ENCODE measurements at places on chromosomes 7 and 10. TPM values are rescaled to one million over a fixed set of nuclear protein-coding genes. Genes with fewer than 3 reads are reported as not detected.

Gene CHCHD3
- total RNA-seq, result 50.8 TPM

Gene EPO
- total RNA-seq, result not detected

DNA sequence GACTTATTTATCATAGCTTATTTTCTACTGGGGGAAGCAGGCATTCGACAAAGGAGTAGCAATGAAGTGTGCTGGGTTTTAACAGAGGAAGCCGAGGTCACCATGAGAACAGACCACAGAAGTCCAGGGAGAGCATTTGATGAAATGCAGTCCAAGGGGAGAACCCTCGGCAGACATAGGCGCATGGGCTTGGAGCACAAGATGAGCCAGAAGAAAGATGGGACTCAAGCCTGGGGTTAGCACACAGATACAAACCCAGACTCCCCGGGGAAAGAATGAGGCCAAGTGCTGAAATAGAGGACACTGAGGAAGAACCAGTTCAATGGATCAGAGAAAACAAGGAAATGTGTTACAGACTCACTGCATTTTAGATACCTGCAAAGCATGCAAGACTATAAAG lies 209.5 kb downstream of the FAM107B start:
- DNase-seq, result no peak

GRCh38 chr7:7682861-7683260 lies 35.5 kb downstream of the RPA3 start:
- DNase-seq, result no peak

- no peak for DNase-seq
Measured at GRCh38 chr10:86292462-86293395, 73.9 kb downstream of the GRID1 start.

DNA sequence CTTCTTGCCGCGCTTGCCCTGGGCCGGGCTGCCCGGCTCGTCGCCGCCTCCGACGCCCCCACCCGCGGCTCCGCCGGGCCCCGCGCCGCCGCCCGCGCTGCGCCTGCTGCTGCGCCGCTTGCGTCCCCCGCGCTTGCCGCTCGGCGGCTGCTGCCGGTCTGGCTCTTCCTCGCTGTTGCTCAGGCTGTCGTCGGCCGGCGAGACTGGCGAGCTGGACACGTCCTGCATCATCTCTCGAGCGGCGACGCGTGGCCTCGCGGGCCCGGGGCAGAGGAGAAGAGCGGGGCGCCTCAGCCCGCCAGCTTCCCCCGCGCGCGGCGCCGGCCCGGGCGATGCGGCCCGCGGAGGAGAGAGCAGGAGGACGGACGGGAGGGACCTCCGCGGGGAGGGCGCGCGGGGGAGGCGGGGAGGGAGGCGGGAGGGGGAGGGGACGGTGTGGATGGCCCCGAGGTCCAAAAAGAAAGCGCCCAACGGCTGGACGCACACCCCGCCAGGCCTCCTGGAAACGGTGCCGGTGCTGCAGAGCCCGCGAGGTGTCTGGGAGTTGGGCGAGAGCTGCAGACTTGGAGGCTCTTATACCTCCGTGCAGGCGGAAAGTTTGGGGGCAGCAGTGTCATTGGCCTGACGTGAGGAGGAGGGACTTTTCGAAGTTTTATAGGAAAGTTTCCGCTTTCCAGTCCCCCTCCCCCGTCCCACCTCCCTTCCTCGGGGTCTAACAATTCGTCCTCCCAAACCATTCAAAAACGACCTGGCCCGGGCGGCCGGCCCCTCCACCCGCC lies at the start of gene TWIST1:
Gene TWIST1 (minus strand): TSS at position 546 of the 779 bp plus-strand sequence. CDS start 315 bp downstream, at position 231.
- DNase-seq, result no peak

Measured in cerebellum (tissue), 4 donors.